ENCODE measurements at places on chromosomes 13 and 19. TPM values are rescaled to one million over a fixed set of nuclear protein-coding genes. Genes with fewer than 3 reads are reported as not detected.

DNA sequence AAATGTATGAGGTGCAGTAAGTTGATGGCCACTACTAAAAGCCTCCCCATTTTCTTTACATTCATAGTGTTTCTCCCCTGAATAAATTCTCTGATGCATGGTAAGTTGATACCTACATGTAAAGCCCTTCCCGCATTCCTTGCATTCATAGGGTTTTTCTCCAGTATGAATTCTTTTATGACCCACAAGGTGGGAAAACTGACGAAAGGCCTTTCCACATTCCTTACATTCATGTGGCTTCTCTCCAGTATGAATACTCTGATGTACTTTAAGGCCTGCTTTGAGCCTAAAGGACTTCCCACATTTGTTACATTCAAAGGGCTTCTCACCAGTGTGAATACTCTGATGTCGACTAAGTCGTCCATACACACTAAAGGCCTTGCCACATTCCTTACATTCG is 20.5 kb downstream of the ZNF607 start:
- no peak for DNase-seq

DNA sequence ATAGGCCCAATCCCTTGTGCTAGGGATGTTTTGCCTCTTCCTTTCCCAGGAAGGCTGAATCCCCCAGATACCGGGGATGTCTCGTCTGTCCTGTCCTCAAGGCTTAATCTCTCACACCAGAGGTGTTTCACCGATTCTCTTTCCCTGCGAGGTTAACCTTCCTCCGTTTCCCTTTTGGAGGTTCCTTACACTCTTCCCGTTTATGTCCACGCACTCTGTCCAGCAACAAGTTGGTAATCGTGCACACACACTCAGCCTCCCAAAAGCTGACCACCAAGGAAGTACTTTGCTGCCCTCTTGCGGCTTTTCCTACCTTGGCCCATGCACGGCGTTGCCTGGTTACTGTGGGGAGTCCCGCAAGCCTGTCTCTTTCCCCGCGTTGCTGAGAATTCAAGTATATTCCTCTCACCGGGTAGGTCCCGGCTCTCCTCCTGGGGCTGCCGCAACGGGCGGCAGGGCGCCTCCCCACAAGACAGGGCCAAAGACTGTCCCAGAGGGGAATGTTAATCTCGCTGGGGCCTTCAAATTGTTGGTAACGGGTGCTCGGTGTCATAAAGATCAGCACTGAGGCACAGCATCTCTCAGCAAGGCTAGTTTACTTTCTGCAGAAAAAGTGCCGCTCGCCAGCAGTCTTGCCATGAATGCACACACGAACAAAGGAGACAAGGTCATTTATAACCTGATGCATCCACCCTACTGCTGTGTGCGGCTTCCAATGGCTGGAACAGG is 36.7 kb upstream of the CD177 start:
- no peak for DNase-seq

- DNase-seq, result no peak
Observed at GRCh38 chr13:61600360-61601033, 184.8 kb upstream of the PCDH20 start.

GRCh38 chr13:97497400-97497799 is 63.4 kb downstream of the RAP2A start:
- no peak for DNase-seq

DNA sequence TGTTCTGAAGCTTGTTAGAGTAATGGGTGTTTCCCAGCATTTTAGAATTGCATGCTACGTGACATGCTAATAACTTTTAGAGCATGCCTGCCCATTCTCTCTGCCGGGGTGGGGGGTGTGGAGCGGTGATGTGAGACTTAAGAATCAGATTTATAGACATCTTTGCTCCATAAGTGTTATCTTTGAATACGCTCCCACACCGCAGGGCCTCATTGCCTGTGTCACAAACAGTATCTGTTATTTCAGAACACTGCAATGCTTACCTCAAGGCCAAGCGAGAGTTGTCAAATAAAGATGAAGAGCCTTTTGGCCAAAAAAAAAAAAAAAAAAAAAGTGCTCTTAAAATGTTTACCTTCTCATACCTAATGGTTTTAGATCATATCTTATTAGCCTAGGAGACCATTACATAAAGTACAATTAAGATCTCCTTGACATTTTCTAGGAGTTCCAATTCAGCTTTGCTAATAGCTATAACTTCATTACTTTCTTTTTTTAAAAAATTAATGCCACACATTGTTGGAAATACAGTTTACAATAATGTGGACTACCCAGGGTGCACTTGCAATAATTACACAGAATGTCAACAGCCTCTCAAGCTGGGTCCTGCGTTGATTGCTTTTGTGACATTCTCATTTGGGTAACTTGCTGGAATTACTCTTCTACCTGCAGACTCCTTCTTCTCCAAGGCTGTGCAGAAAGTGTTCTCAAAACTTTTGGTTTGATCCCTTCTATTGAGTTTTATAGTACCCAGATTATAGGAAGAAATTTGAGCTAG is 525.3 kb downstream of the KLF12 start:
- no peak for DNase-seq

DNA sequence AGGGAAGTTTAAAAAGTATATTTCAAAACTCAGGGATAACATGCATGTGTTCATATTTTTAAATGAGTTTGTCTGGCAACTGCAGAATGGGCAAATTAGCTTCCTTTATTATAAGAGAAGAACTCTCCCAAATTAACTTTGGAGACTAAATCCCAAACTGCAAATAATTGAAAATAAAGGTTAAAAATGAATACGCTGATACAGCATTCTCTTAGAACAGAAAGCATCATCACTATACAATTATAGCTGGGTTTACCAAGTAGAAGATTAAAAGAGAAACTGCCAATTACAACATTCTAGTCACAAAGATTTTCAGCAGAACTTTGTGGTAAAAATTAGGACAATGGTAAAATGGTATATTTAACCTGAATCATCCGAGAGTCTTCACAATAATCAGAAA is 73.3 kb downstream of the OLFM4 start:
- no peak for DNase-seq

DNA sequence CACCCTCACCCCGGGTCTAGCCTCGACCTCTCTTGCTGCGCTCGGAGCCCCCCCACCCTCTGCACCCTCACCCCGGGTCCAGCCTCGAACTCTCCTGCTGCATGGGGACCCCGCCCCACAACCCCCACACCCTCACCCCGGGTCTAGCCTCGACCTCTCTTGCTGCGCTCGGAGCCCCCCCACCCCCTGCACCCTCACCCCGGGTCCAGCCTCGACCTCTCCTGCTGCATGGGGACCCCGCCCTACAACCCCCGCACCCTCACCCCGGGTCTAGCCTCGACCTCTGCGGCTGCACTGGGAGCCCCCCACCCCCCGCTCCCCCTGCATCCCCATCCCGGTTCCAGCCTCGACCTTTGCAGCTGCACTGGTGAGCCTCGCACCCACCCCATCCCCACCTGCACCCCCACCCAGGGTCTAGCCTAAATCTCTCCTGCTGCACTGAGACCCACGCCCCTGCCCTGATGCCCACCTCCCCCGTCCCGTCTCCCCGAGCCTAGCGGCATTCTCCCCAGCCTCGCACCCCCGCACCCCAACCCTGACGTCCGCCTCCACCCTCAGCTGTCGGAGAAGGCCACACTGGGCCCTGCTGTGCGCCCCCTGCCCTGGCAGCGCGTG is 1.8 kb downstream of the CFD start:
- no peak for DNase-seq

GRCh38 chr19:10912619-10913018 is 15.8 kb downstream of the YIPF2 start:
- no peak for DNase-seq

DNA sequence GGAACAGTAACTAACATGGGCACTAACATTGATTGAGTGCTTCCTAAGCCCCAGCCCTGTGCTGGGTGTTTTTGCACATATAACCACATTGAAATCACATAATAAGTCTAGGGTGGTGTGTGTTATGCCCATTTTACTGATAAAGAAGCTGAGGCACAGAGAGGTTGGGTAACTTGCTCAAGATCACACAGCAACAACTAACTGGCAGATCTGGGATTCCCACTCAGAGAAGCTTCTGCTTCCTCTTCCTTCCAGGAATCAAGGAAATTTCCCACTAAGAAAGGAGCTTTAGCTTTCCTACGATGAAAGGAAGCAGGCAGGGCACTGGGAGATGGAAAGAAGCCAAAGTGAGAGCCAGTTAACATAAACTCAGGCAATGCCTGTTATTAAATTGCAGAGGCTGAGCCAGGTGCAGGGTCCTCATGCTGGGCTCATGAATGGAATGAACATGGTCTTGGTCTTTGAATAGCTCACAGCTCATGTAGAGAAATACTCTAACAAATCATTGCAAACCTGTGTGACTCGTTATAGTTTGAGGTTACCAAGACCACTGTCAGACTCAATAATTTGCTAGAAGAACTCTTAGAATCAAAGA is 10.1 kb downstream of the SSC5D start:
- DNase-seq, result no peak

GRCh38 chr13:96426167-96426566 is 336.3 kb downstream of the HS6ST3 start:
- DNase-seq, result no peak

- DNase-seq, result no peak
Observed at GRCh38 chr19:17125728-17126677, 50.4 kb downstream of the MYO9B start.

DNA sequence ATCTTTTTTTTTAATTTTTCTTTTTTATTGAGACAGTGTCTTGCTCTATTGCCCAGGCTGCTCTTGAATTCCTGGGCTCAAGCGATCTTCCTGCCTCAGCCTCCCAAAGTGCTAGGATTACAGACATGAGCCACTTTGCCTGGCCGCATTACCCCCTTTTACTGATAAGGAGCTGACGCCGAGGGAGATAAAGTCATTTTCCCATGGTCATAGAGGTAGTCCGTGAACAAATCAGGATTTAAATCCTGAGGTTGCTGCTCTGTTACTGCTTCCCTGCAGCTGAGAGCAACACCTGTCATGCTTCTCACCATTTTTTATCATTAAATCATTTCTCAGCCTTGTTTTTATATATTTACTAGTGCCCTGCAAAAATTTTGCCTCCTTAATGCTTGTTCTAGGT is 7.4 kb downstream of the CYSLTR2 start:
- DNase-seq, result no peak

GRCh38 chr13:27117158-27117557 is 54.5 kb downstream of the USP12 start:
- no peak for DNase-seq

DNA sequence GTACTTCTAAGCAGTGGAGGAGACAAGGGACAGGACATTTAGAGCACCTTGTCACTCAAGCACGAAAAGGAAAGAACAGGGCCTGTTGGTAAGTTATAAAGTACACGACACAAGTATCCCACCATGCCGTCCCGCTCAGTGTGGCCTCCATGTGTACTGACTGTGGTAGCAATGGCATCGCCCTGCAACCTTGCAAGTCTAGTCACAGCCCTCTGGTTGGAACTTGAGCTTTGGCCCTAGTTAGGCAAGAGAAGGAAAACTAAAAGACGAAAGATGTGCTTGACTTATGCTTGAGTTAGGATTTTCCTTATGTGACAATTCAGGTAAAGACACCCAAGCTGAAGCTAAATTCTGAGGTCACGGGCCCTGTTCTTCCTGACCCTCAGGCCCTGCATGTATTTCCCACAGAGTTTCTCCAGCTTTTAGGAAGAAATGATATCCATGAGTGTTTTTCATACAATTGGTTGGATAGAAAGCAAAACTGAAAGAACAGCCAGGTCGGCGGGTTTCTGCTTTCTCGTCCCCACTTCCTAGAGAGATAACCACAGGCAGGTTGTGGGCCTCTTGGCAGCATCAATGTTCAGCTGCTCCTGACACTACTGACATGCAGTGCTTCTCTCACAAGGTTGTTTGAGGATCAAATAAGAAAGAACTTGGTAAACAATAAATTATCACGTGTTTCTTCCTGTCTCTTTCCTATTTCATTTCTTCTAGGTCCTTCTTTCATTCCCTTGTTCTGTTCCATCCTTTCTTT is 216.2 kb downstream of the IRS2 start:
- no peak for DNase-seq

DNA sequence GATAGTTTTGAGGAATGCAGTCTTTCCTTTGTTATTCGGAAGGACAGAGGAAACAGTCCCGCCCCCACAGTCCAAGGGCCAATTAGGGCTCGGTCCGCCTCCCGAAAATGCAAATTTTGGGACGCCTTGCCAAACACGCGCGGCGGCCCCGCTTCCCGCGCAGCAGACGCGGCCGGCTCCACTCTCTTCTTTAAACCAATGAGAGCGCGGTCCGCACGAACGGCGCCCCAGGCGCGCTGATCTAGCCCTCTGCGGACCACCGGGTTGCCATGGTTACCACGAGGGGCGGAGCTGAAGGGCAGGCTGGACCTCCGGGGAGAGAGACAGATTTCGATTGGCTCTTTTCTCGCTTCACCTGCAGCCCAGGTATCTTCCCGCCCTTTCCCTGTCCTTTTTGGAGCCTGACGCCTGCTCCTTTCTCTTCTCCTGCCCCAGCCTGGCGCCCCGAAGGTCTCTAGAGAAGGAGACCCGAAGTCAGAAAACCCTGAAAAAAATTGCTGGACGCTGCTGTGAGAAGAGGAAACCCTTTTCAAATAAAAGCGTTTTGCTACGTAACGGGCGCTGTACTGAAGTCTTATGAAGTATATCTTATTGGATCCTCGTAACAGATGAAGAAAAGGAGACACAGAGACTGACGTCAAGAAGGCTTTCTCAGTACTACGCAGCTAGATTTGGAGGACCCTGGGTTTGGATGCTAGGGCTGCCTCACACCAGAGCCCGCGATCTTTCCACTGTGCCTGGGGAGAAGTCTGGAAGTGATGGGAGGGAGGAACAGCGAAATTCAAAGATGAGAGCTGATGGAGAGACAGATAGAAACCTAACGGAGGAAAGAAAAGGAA is 2.0 kb downstream of the PTH2 start:
- DNase-seq, result no peak

DNA sequence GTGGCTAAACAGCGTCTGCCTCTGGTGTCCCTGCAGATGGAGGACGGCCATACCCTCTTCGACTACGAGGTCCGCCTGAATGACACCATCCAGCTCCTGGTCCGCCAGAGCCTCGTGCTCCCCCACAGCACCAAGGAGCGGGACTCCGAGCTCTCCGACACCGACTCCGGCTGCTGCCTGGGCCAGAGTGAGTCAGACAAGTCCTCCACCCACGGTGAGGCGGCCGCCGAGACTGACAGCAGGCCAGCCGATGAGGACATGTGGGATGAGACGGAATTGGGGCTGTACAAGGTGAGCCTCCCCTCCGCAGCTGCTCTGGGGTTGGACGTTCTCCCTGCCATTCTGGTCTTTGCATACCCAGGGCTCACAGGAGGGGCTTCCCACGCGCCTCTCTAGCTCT is 19.9 kb downstream of the UHRF1 start:
- no peak for DNase-seq

GRCh38 chr13:44300895-44301638 is 72.6 kb upstream of the SERP2 start:
- no peak for DNase-seq

- no peak for DNase-seq
Observed at GRCh38 chr13:43991773-43992201, 112.1 kb downstream of the LACC1 start.

MEDAG gene
- 187 TPM for total RNA-seq

DNAJC15 gene
- 19.5 TPM for total RNA-seq

PSG11 gene
- not detected for total RNA-seq

FGF21 gene
- total RNA-seq, result not detected

LRP3 gene
- 43.3 TPM for total RNA-seq
